ENCODE measurements at places on chromosomes 1 and 21. TPM values are rescaled to one million over a fixed set of nuclear protein-coding genes. Genes with fewer than 3 reads are reported as not detected.

The COL18A1 gene
- total RNA-seq, result 102 TPM

The TMEM52 gene
- 6.1 TPM for total RNA-seq

The CYP4Z1 gene
- 1.3 TPM for total RNA-seq

The SELL gene
- 22.7 TPM for total RNA-seq

The KIF17 gene
- 9.6 TPM for total RNA-seq

The RABIF gene
- 6.2 TPM for total RNA-seq

The HHAT gene
- total RNA-seq, result 5.8 TPM

The TMEM50B gene
- total RNA-seq, result 73.6 TPM

The SNRNP40 gene
- 71.7 TPM for total RNA-seq

The KIF2C gene
- 1.5 TPM for total RNA-seq

The CLCNKA gene
- not detected for total RNA-seq

The FAM163A gene
- total RNA-seq, result 0.09 TPM

The RUNX3 gene
- total RNA-seq, result 9.0 TPM

The EXO1 gene
- total RNA-seq, result 1.3 TPM

The S100A8 gene
- 69.8 TPM for total RNA-seq

The CTBS gene
- total RNA-seq, result 18.8 TPM

The LCE1F gene
- not detected for total RNA-seq

The MYOM3 gene
- total RNA-seq, result 0.55 TPM

The MFAP2 gene
- 13.3 TPM for total RNA-seq

The TEX38 gene
- not detected for total RNA-seq

The LCE3E gene
- total RNA-seq, result not detected

The KCND3 gene
- 8.0 TPM for total RNA-seq

The IFNGR2 gene
- total RNA-seq, result 82.4 TPM

The HSD3B2 gene
- 1.6 TPM for total RNA-seq

The VPS45 gene
- 31.0 TPM for total RNA-seq

The E2F2 gene
- 4.9 TPM for total RNA-seq

The DDX20 gene
- 14.4 TPM for total RNA-seq

The TACSTD2 gene
- total RNA-seq, result 187 TPM

The AMPD1 gene
- total RNA-seq, result not detected

The TFF2 gene
- total RNA-seq, result not detected

The WDR64 gene
- total RNA-seq, result not detected

The PEX19 gene
- total RNA-seq, result 55.9 TPM

The KIAA0040 gene
- total RNA-seq, result 35.1 TPM

The LEFTY2 gene
- 0.48 TPM for total RNA-seq
